ENCODE measurements at places on chromosomes 12 and 14. TPM values are rescaled to one million over a fixed set of nuclear protein-coding genes. Genes with fewer than 3 reads are reported as not detected.

HSPB8 gene
- total RNA-seq: 0.23 TPM

IKZF4 gene
- 3.4 TPM for total RNA-seq

DNA sequence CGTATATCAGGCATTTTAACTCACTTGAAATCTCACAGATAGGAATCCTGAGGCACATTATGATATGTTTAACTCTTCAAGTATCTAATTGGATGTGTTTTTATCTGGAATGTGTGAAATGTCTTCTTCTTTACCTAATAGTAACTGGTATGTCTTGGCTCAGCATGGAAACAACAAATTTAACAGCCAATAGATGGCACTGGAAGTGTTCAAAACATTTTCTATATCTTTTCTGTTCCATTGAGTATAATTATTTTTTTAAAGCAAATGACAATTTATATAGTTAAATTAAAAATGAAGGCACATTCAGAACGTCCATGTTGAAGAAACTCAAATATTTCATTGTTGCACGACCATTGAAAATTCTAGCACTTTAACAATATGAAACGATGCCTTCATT is 164.6 kb upstream of the SLC16A7 start:
- H3K27ac ChIP-seq: no peak overlapping the region
- no peak overlapping the region for H3K4me3 ChIP-seq
- H3K4me1 ChIP-seq: no peaks in the 10 kb centered on the region
- no peaks in the 10 kb centered on the region for H3K27me3 ChIP-seq

- peak overlapping the region; percentile 90 for H3K27ac ChIP-seq
- H3K27me3 ChIP-seq: no peaks in the 10 kb centered on the region
- no peak overlapping the region for H3K4me3 ChIP-seq
- H3K36me3 ChIP-seq: no peaks in the 10 kb centered on the region
- peaks cover 19% of the 10 kb centered on the region for H3K4me1 ChIP-seq
- peak; percentile 23 for DNase-seq
These were observed 1014.8 kb upstream of the FBXO33 start for GRCh38 chr14:40447017-40447416.

GRCh38 chr14:69137416-69137815 is 15.5 kb downstream of the DCAF5 start:
- peaks cover 38% of the 10 kb centered on the region for H3K4me1 ChIP-seq
- no peak overlapping the region for H3K4me3 ChIP-seq
- no peak for DNase-seq
- no peaks in the 10 kb centered on the region for H3K27me3 ChIP-seq
- no peak overlapping the region for H3K27ac ChIP-seq

GRCh38 chr12:107090711-107091110 is 2.6 kb downstream of the CRY1 start:
- H3K27me3 ChIP-seq: no peaks in the 10 kb centered on the region
- H3K27ac ChIP-seq: no peak overlapping the region
- H3K4me3 ChIP-seq: no peak overlapping the region
- no peak for DNase-seq
- H3K36me3 ChIP-seq: no peaks in the 10 kb centered on the region

GRCh38 chr12:64679487-64680001 is 69.2 kb downstream of the RASSF3 start:
- H3K27ac ChIP-seq: peak overlapping the region; percentile 87
- no peaks in the 10 kb centered on the region for H3K27me3 ChIP-seq
- peaks cover 38% of the 10 kb centered on the region for H3K4me1 ChIP-seq
- H3K4me3 ChIP-seq: peak overlapping the region; percentile 60
- H3K36me3 ChIP-seq: no peaks in the 10 kb centered on the region

GRCh38 chr12:93707836-93708235 is 30.7 kb downstream of the CRADD start:
- no peaks in the 10 kb centered on the region for H3K36me3 ChIP-seq
- H3K27me3 ChIP-seq: no peaks in the 10 kb centered on the region
- peak; percentile 21 for DNase-seq
- no peak overlapping the region for H3K27ac ChIP-seq
- H3K4me1 ChIP-seq: peaks cover 5% of the 10 kb centered on the region
- no peak overlapping the region for H3K4me3 ChIP-seq

DNA sequence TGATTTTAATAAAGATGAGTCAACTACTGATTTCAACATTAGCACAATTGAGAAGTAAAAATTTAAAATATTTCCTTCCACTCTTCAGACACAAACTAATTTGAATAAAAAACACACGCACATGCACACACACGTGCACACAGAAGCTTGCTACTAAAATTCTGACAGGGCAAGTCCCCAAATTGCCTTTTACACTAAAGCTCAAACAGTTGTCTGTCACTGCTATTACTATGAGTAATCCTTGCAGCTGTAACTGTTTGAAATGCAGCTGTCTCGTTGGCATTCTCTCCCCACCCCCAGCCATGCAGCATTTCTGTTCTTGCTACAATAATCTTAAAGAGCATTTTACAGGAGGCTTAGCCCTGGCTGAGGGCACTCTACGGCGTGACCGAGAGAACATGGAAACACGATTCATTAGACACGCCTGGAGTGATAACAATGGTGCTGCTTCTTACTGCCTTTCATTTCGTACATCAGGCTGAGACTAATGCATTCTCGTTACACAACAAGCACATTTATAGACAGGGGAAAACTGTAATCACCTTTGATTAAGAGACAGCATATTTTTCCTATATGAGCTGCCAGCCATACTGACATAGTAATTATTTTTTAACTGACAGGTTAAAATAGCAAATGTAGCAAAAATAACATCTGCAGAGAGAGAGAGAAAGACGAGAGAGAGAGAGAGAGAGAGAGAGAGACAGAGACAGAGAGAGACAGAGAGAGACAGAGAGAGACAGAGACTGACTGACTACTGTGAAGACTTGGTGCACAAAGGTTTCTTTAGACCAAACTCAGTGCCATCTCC is 153.8 kb downstream of the MED13L start:
- H3K4me3 ChIP-seq: peak overlapping the region; percentile 52
- no peaks in the 10 kb centered on the region for H3K27me3 ChIP-seq
- DNase-seq: peak; percentile 69
- peaks cover 42% of the 10 kb centered on the region for H3K4me1 ChIP-seq
